ENCODE measurements at places on chromosomes 12 and 14.

GRCh38 chr12:5713599-5714081 is 231.4 kb downstream of the ANO2 start:
- DNase-seq: no peak

GRCh38 chr14:57245941-57246340 is 22.8 kb downstream of the EXOC5 start:
- no peak for DNase-seq

- DNase-seq: peak; percentile 19
Measured at GRCh38 chr12:109927622-109928021, 27.5 kb downstream of the TCHP start.

GRCh38 chr12:93100610-93101009 is 171.5 kb upstream of the EEA1 start:
- DNase-seq: no peak

Measured in stimulated activated CD4-positive, alpha-beta T cell treated with anti-CD3 and anti-CD28 coated beads, TNF-alpha, amount 100 ng/mL, for 48 hours (primary cell).